Activated naive CD8-positive, alpha-beta T cell treated with anti-CD3 and anti-CD28 coated beads, Interleukin-2, amount 50 U/mL, for 24 hours (primary cell): ENCODE measurements at places on chromosomes 13 and 19.

GRCh38 chr13:38180670-38181069 is 169.0 kb upstream of the UFM1 start:
- DNase-seq, result no peak
- peaks cover 9% of the 10 kb centered on the region for H3K4me1 ChIP-seq
- H3K27ac ChIP-seq, result peak overlapping the region; percentile 17
- H3K27me3 ChIP-seq, result no peaks in the 10 kb centered on the region
- H3K4me3 ChIP-seq, result peak overlapping the region; percentile 24

GRCh38 chr13:66224663-66225062 is 1005.5 kb downstream of the PCDH9 start:
- H3K27ac ChIP-seq, result no peak overlapping the region
- no peaks in the 10 kb centered on the region for H3K27me3 ChIP-seq
- no peaks in the 10 kb centered on the region for H3K4me1 ChIP-seq

GRCh38 chr13:31956980-31957644 is 74.5 kb upstream of the FRY start:
- H3K4me1 ChIP-seq, result no peaks in the 10 kb centered on the region
- H3K36me3 ChIP-seq, result no peaks in the 10 kb centered on the region
- DNase-seq, result no peak
- H3K27me3 ChIP-seq, result no peaks in the 10 kb centered on the region
- no peak overlapping the region for H3K4me3 ChIP-seq
- H3K27ac ChIP-seq, result no peak overlapping the region

- no peaks in the 10 kb centered on the region for H3K36me3 ChIP-seq
- H3K4me3 ChIP-seq, result no peak overlapping the region
- H3K27me3 ChIP-seq, result peaks cover 10% of the 10 kb centered on the region
Measured at GRCh38 chr13:95833719-95834118, 156.8 kb downstream of the DNAJC3 start.

GRCh38 chr19:38392707-38393308 is 4.3 kb downstream of the SPRED3 start:
- H3K36me3 ChIP-seq, result peaks cover 2% of the 10 kb centered on the region
- H3K27me3 ChIP-seq, result peaks cover 40% of the 10 kb centered on the region
- DNase-seq, result no peak
- no peak overlapping the region for H3K27ac ChIP-seq

DNA sequence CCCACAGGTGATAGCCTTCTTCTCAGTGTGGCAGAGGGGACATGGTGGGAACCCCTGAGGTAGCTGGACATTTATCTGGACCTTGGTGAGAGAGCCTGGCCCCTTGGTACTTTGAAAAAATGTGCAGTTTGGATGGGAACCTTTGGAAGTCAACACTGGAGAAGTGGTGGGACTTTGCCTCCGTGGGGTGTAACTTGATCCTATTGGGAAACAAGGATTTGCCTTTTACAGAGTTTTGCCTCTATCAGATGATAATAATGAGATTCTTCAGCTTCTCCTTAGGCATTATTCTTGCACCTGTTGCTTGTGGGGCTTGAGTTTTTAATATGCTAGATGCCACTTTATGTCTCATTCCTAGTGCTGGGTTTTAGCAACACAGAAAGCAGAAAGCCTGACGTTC is 99.0 kb downstream of the ERCC5 start:
- H3K27ac ChIP-seq, result no peak overlapping the region
- DNase-seq, result no peak
- no peak overlapping the region for H3K4me3 ChIP-seq
- no peaks in the 10 kb centered on the region for H3K36me3 ChIP-seq
- no peaks in the 10 kb centered on the region for H3K4me1 ChIP-seq
- peaks cover 4% of the 10 kb centered on the region for H3K27me3 ChIP-seq

GRCh38 chr13:39038569-39039030 is 344 bp downstream of the NHLRC3 start:
- H3K4me3 ChIP-seq, result peak overlapping the region; percentile 91
- H3K36me3 ChIP-seq, result peaks cover 24% of the 10 kb centered on the region
- DNase-seq, result peak; percentile 60
- peak overlapping the region; percentile 98 for H3K27ac ChIP-seq

GRCh38 chr13:106418556-106418955 is 116.9 kb downstream of the EFNB2 start:
- H3K4me3 ChIP-seq, result no peak overlapping the region
- peaks cover 3% of the 10 kb centered on the region for H3K4me1 ChIP-seq
- no peaks in the 10 kb centered on the region for H3K36me3 ChIP-seq
- no peak overlapping the region for H3K27ac ChIP-seq

GRCh38 chr19:12139269-12139668 is 881 bp downstream of the ZNF20 start:
- H3K4me3 ChIP-seq, result peak overlapping the region; percentile 90
- peaks cover 38% of the 10 kb centered on the region for H3K4me1 ChIP-seq
- peaks cover 23% of the 10 kb centered on the region for H3K36me3 ChIP-seq
- no peaks in the 10 kb centered on the region for H3K27me3 ChIP-seq
- no peak for DNase-seq
- no peak overlapping the region for H3K27ac ChIP-seq

DNA sequence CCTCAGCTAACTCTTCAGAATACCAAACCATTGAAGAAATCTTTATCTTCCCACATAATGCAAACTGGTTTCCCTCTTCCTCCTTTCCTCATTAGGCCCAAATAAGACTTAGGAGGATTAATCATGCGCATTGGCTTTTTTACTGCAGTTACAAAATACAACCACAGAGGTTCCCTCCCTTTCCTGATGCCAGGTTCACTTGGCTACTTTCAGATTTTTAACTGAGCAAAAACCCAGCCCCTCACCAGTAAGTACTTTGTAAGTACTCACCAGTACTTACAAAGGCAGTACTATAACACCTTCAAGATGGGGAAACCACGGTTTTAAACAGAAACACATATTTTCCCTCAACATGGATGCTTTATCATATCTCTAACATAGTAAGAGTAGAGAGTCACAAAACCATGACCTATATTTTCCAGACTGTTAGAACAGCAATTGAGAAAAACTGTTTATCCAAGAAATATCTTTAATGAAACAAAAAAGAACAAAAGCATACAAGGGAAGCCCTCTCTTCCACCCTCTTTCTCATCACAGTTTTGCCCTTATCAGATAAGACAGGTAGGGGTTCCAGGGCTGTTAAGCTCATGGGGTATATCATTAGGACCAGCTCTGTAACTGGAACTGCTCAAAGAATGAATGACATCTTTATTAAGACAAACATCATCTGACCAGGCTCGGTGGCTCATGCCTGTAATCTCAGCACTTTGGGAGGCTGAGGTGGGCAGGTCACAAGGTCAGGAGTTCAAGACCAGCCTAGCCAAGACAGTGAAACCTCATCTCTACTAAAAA is 12.7 kb downstream of the FOXO1 start:
- H3K36me3 ChIP-seq, result peaks cover 26% of the 10 kb centered on the region
- peaks cover 97% of the 10 kb centered on the region for H3K4me1 ChIP-seq
- peak overlapping the region; percentile 70 for H3K4me3 ChIP-seq
- DNase-seq, result peak; percentile 43
- H3K27ac ChIP-seq, result peak overlapping the region; percentile 96

- no peaks in the 10 kb centered on the region for H3K36me3 ChIP-seq
- no peak overlapping the region for H3K27ac ChIP-seq
- no peak overlapping the region for H3K4me3 ChIP-seq
- no peak for DNase-seq
- no peaks in the 10 kb centered on the region for H3K27me3 ChIP-seq
- peaks cover 9% of the 10 kb centered on the region for H3K4me1 ChIP-seq
Measured at GRCh38 chr13:21360463-21360862, 98.6 kb downstream of the ZDHHC20 start.

GRCh38 chr19:35783469-35784434 is 8.4 kb downstream of the ARHGAP33 start:
- no peak overlapping the region for H3K27ac ChIP-seq
- H3K4me1 ChIP-seq, result no peaks in the 10 kb centered on the region
- no peak for DNase-seq
- H3K4me3 ChIP-seq, result no peak overlapping the region
